Stimulated activated CD4-positive, alpha-beta T cell treated with anti-CD3 and anti-CD28 coated beads, Interleukin-15, amount 100 ng/mL, for 1 hour (primary cell): ENCODE measurements at places on chromosomes 6 and 20.
A peak's percentile ranks its signal among the peaks of the same experiment; 100 is the strongest.

DNA sequence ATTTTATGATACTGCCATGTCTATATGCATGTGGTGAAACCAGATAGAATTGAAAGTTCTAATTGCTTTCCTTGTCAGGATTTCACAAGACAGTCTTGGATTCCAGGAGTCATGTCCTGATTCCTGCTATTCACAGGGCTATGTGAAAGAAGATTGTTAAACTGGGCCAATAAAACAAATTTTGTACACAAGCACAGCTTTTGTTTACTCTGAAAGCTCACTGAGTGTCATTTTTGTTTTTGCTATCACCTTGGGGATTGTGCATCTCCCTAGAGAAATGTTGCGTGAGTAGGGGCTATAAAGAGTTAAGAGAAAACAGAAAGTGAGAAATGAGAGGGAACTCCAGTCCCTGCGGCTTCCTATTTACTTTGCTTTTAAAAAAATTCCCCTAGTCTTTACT is 627.5 kb downstream of the PKHD1 start:
- DNase-seq: no peak

- no peak for DNase-seq
Observed at GRCh38 chr6:28218312-28219248, 6.5 kb upstream of the ZSCAN9 start.

DNA sequence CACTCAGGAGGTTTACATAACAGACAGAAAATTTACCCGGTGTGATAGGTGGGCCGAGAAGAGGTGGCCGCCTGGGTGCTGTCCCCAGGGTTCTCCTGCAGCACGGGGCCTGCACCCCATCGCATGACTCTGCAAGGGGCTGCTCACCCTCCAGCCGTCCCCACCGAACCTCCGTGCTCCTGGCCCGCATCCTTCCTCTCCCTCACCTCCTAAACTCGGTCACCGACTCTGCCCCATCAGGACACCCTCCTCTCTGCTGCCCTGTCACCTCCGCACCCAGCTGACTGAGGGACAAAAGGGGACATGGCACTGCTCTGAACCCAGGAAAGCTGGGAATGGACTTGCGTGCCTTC is 147.6 kb downstream of the SYNDIG1 start:
- no peak for DNase-seq

DNA sequence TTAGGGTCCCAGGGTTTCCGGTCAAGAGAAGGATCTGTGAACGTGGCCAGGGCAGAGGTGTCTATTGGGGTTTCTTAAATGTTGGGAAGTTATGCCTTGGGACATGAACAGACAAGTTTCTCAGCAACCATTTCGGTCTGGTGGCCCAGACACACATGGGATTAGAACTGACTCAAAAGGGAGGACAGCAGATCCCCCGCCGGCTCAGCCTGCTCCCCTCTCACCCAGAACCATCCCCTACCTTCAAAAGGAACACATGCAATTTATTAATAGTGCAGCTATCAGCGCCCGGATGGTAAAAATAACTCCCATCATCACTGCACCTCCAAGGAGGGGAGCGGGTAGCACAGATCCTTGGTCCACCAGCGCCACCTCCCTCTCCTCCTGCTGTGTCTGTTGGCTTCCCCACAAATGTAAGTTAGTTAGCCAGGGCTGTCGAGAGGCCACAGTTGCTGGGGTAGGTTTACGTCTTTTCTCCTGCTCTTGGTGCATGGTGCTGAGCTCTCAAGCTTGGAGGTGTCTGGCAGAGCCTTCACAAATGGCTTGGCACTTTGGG is 77.1 kb downstream of the TRAM2 start:
- DNase-seq: no peak

DNA sequence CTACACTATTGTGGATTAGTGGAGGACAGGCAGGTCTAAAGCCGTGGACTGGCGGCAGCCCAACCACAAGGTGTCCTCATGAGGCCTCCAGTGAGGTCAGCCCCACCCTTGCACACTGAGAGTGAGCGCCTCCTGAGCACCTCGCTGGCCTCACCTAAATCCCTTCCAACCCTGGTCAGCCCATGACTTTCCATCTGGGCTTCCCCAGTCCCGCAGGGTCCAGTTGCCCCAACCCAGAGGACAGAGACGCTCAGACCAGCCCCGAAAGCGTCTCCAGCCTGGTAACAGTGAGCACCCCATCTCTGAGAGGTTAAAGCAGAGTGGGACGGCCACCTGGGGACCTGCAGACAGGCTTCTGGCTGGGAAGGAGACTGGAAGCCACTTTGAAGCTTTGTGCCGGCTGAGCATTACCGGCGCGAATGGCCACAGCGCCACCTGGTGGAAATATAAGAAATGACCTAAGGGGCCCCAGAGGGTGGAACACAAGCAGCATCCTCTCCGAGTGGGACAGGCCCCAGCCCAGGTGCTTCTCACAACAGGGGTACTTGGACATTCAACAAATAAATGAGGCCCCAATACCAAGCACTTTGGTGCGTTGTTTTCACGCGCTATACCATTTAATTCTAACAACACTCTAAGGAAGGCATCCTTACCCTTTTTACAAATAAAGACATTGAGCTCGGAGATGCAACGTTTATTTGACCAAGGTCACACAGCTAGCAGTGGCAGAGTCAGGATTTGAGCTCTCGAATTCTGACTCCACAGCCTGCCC is 65.7 kb upstream of the TOP1 start:
- DNase-seq: peak; percentile 56

DNA sequence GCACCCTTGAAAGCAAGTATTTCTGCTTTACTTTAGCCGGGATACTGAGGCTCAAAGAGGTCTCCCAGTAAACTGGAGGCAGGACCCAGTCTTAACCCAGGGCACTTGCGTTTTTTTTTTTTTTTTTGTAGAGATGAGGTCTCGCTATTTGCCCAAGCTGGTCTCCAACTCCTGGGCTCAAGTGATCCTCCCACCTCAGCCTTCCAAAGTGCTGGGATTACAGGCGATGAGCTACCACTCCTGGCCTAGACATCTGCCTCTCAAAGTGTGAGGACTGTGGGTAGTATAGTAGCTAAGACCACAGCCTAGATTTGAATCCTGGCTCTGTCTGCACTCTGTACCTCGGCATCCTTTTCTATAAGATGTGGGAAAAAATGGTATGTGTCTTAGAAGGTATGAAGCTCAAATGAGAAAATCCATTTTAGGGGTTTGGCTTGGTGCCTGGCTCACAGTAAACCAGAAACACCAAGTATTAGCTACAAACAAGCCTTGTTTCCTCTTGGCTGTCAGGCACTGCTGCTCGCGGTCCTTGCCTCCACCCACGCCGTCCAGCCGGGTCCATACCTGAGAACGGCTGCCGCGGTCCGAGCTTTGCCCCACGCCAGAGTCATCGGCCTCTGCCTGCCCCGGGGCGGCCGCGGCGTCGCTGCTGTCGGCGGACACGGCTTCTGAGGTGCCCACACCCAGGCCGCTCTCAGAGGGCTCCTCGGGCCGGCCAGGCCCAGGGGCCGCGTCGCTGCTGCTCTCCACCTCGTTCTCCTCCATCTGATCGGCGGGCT is 1.2 kb downstream of the ZNF335 start:
- no peak for DNase-seq

DNA sequence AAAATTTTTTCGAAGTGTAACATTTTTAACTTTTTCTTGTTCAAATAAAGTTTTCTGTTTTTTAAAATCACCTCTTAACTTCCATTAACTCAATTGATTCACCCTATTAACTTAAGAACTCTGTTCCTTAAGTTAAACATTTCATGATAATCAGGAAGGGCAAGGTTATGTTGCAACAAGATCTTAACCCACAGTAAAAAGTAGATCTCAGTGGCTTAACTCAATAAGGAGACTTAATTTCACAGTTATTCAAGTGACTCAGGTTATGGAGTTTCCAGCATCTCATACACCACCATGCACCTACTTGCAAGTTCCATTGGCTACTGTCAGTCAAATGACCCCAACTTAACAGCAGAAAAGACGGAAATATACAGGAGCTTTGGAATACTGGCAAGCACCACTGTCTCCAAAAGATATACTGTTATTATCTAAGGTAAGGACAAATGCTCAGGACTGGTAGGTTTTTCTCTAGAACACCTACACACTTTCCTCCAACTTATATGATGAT is 11.2 kb downstream of the HLA-DQB1 start:
- no peak for DNase-seq

DNA sequence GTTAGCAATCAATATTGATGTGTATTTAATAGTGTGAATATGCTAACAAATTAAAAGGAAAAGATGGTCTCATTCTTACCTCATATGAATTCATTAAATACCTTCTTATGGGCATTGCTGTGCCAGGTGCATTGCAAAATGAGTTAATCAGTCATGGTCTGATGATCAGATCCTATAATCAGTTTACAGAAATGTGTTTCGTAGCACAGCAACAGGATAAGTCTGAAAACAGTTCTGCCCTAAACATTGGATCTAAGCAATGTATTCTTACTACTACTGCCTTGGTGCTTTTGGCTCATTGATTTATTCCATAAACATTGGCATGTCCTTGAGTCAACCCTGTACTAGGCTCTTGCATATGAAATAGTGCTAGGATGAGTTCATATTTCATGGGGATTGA is 417.0 kb upstream of the JAG1 start:
- no peak for DNase-seq

- no peak for DNase-seq
Observed at GRCh38 chr6:82057846-82058554, 189.5 kb downstream of the IBTK start.

DNA sequence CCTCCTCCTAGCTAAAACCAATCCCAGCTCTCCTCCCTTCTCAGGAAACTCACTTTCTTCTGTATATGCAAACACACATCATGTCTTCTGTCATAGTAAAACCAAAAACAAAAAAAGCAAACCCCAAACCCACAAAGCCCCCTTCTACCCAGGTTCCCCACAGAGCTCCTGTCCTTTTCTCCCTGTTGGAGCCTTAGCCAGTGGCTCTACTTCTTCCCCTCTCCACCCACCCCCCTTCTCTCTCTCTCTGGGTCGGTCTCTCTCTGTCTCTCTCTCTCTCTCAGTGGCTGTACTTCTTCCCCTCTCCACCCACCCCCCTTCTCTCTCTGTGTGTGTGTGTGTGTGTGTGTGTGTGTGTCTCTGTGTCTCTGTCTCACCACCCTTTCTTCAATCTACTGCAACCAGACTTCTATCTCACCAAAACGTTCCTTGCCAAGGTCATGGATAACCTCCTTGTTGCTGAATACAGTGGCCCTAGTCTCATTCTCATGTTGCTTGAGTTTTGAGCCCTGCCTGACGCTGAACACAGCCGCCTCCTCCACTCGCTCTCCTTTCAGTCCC is 8.7 kb upstream of the OSER1 start:
- no peak for DNase-seq

DNA sequence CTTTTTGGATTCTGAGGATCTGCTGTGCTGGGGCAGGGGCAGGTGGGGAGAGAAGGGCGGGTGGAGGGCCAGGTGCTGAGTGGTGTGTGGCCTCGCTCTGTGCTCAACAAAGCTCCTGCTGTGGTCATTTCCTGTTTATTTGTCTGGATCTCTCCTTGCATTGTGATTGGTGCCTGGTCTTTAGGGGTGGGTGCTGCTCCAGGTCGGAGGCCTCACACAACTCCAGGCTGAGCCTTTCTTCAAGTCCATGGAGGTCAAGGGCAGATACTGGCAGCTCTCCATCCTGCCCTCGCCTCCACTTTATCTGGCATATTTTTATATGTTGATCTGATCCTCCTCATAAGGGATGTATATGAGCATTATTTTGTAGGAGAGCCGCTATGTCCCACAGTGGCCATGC is 36.2 kb downstream of the HLA-F start:
- no peak for DNase-seq

- no peak for DNase-seq
Observed at GRCh38 chr6:86487660-86488221, 449.6 kb upstream of the HTR1E start.

GRCh38 chr6:159487636-159488035 is 205.4 kb downstream of the SOD2 start:
- DNase-seq: no peak

GRCh38 chr20:50712771-50713656 is 18.4 kb upstream of the PARD6B start:
- no peak for DNase-seq

DNA sequence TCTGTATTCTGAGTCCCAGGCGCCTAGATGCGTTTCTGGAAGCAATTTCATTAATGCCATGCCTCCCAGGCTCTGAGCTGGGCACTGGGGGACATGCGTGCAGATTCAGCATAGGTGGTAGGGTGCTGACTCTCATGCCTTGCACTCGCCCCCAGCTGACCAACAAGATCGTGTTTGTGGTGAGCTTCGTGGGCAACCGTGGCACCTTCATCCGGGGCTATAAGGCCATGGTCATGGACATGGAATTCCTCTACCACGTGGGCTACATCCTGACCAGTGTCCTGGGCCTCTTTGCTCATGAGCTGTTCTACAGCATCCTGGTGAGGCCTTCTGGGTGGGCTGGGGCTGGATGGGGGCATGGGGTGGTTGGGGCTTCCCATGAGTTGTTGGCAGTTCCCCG is 21.6 kb downstream of the UQCC2 start:
- no peak for DNase-seq

GRCh38 chr6:15672291-15672690 is 9.5 kb upstream of the DTNBP1 start:
- DNase-seq: no peak

DNA sequence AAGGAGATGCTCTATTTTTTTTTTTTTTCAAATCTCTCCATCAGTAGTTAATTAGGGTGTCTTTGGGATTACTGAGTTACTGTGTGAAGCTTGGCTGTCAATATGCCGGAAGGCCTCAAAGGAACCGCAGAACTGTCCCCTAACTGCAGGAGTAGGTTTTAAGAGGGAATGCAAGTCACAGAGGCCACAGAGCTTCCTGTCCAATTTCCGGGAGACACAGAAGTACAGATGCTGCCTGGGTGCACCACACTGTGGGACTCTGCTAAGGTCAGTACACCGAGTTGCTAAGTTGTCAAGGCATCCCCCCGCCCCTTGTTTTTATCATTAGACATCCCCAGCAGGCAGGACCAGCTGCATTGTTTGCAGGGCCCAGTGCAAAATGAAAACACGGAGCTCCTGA is 120.2 kb upstream of the RAB32 start:
- DNase-seq: no peak

GRCh38 chr6:3393836-3394202 is 63.0 kb downstream of the SLC22A23 start:
- DNase-seq: no peak

DNA sequence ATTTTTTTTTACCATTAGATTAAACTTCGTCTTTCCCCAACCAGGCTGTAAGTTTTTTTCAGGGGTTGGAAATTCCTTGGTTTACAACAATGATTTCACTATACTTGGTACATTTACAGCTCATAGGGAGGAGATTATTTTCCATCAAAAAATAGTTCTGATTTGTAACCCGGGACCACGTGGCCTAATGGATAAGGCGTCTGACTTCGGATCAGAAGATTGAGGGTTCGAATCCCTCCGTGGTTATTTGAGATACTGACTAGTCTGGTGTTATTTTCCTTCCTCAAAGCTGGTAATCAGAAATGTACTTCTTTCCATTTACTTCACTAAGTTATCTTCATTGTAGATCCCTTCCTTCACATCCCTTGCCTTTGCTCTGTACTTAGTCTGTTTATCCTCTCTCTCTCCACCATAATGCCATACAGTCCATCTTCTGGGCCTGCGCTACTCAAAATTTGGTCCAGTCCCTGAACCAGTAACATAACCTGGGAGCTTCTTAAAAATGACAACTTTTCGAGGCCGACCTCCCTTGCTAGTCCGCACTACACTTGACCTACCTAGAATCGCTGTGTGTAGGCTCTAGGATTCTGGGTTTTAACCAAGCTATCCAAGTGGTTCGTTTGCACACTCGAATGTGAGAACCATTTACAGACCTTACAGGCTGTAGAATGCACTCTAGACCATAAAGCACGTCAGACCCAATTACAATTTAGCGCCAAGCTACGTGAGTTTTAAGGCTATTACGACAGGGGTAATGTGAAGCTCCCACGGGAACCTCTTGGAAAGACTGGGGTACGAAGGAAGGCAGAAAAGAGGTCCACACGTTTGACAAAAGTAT is 42.1 kb upstream of the BTN3A2 start:
- DNase-seq: no peak

GRCh38 chr6:166625356-166625755 is 1.7 kb downstream of the RPS6KA2 start:
- no peak for DNase-seq
